ENCODE measurements at places on chromosomes 16 and 17. TPM values are rescaled to one million over a fixed set of nuclear protein-coding genes. Genes with fewer than 3 reads are reported as not detected.

The TBC1D3D gene
- 0.17 TPM for total RNA-seq

The GOSR1 gene
- total RNA-seq, result 39.8 TPM

The TMC6 gene
- 33.4 TPM for total RNA-seq

DNA sequence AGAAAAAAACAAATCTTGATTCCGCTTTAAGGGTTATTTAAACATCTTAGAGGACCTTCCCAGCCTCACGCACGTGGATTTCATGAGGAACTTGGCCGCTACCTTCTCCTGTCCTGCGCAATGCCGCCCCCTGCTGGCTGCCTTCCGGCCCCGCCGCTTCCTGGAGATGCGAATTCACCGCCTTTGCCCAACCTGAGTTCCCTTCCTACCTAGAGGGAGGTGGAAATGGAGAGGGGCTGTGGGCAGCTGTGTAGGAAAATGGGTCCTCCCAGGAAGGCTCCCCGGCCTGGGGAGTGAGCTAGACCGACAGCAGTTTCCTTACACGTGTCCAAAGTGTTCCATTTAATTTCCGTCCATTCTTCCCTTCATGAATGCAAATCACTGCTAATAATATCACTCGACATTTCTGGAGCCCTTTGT is 1.0 kb upstream of the ABCC12 start:
- DNase-seq, result peak; percentile 92

DNA sequence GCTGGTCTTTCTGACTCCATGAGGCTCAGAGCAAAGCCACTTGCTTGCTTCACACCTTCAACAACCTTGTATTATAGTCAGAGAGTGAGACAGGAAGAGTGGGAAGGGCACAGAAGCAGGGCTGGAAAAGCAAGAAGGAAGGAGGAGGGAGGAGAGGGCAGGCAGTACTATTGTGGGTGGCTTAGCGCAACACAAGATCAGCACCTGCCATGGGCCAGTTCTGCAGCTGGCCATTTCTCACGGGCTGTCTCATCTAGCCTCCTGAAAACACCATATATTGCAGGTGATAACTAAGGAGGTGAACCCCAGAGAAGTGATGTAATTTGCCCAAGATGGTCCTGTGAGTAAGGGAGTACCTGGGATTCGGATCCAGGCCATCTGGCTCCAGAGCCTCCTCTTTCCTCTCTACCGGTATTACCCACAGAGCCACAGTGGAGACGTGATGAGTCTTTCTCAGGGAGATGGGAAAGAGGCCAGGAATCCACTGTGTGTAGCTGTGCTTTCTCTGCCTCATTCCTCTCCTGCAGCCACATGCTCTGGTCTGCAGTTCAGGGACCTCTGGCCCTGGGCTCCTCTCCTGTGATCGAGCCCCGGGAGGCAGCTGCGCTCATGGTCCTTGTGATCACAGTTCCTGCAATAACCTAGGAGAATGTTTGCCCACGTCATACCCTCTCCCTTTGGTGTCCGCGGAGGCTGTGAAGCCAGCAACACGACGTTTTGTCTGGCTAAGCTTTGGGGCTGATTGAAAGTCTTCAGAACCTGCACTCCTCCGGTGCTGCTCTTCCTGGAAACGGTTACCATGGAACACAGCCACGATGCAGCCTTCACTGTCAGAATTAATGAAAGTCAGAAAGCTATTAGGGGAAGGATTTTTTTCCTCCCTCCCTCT is 178.1 kb upstream of the CCL2 start:
- peak; percentile 42 for DNase-seq

GRCh38 chr17:8447799-8448198 is 12.1 kb downstream of the NDEL1 start:
- DNase-seq, result no peak

DNA sequence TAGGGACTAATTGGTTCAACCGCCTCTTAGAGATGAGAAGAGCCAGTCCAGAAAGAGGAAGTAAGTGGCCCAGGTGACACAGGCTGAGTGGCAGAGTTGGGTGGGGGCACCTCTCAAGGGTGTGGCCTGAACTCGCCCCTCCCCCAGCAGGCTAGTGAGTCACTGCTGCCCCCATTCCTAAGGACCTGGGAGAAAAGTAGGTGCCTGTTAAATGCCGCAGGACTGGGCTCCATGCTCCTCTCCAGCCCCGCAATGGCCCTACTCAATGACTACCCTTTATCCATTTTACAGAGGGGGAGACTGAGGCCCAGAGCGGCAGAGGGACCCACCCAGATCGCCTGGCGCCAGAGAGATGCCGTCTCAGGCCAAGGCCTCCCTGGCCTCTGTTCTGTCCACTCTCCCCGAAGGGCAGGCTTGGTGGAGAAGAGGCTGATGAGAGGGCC is 8.1 kb downstream of the TMEM235 start:
- no peak for DNase-seq

DNA sequence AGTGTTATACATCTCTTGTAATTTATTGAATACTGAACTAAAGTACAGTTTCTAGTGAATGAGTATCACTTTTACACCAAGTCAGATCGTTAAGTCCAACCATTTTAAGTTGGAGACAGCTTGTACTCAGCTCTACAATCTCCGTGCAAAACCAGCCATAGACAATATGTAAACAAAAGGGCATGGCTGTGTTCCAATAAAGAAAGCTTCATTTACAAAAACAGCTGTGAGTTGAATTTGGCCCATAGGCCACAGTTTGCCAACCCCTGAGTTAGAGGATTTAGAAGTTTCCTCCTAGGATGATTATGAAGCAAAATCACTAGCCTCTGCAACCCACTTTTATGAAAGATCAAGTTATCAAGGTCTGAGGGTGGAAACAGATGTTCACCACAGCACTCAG is 105.7 kb upstream of the RCVRN start:
- DNase-seq, result no peak

GRCh38 chr16:59878479-59878878 is 1144.4 kb upstream of the GOT2 start:
- no peak for DNase-seq

- DNase-seq, result no peak
These were observed 223.0 kb downstream of the GSG1L start for GRCh38 chr16:27840311-27841060.

Measured in spinal cord (tissue), 10 donors.